ENCODE measurements at places on chromosomes 2 and 18.
A peak's percentile ranks its signal among the peaks of the same experiment; 100 is the strongest.

DNA sequence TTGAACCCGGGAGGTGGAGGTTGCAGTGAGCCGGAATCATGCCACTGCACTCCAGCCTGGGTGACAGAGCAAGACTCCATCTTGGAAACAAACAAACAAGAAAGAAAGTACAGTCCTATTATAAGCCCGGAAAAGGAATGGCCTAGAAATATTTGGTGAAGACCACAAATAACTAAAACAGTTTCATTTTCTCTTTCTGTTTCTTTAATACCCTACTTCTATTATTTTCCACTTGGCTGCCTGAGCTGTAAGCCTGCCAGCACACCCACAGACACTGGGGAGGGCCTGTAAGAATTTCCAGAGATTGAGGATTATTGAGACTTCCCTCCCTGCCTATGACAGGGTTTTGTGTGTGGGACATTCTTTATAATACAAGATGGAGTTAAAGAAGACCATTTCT lies 188.0 kb upstream of the DCC start:
- no peak for DNase-seq

DNA sequence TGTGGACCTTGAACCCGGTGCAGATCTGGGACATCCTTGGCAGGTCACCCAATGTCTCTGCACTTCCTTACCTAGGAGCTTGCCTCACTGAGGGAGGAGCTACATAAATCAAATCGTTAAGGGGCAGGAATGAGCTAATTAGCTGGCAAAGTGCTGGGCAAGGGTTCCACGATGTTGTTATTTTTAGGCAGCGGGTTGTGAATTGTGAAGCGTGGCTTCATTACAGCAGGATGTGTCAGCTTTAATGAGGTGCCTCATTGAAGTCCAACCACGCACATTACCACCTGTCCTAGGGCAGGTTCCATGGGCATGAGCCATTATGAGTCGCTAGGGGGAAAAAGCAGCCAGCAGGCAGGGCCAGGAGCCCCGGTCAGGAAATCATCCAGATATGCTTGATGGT lies 127.0 kb upstream of the AGAP1 start:
- DNase-seq = no peak

- DNase-seq = no peak
Observed at GRCh38 chr2:167331636-167332232, 443.5 kb downstream of the XIRP2 start.

DNA sequence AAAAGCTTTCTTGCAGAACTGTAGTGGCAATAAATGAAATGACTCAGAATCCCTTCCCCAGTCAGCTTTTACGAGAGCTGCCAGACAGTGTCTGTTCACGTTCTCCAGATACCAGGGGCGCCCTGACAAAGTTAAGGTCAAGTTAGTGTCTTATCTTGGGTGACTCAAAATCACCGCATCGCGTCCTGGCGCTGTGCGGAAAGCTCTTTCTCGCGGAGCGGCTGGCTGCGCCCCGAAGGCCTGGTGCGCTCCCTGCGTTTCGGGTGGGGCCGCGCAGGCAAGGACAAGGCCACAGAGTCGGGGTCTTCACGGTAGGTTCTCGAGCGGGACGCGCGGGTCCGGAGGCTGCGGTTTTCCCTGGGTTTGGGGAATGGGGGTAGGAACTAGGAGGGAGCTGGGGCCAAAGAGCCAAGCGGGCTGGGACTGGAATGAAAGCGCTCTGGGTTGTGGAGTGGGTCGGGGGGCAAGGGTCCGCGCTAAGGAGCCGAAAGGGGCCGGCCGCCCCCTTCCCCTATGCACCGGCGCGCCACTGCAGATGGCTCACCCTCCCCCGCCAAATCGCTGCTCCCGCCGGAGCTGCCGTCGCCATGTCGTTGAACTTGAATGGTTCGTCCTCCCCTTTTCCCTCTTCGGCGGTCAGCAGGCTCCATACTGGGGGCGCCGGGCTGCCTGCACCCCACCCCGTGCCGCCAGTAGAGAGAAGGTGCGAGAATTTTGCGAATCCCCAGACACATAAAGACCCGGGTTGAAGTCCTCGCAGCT lies 2.6 kb upstream of the HOXD11 start:
- DNase-seq = no peak

DNA sequence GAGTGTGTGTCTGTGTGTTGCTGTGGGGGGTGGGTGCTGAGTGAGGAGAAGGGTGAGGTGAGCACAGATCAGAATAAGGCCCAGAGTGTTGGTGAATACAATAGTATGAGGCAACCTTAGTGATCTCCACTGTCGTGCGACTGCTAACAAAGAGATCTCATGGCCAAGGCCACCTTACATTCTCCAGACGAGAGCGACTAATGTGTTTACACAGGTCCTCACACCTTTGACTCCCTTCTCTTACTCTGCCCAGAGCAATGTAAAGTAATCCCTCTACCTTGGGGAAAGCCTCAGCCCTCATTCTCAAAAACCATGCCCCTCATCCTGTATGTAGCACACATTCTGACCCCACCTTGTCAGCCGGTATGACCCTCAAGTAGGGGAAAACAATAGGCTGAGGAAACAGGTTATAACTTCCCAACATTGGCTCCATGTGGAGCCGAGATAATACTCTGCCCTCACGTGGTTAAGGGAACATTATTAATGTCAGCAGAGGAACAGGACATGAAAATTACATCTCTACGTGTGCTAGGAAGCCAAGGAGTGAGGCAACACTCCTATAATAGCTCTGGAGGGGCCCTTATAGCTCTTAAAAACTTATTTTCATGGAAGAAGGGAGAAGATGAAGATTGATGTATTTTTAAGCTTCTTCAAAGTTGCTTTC lies 323.0 kb upstream of the NT5C1B start:
- DNase-seq = no peak

DNA sequence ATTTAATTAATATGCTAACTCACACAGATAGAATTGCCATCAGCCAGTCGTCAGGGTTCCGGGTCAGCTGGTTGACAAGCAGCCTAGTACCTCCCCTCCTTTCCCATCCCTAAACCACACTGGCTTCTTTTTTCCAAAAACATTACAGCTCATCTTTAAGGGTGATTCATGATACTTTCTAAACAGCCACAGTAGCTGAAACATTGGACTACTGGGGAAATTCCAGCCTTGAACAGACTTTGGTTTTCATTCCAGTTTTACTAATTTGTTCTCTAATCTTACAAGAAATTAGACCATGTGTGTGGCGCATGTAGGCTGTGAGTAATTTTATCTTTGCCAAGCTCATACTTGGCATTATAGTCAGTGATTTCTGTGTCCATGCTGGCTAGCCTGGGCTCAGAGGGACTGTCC lies 110.8 kb downstream of the FMNL2 start:
- DNase-seq = no peak

DNA sequence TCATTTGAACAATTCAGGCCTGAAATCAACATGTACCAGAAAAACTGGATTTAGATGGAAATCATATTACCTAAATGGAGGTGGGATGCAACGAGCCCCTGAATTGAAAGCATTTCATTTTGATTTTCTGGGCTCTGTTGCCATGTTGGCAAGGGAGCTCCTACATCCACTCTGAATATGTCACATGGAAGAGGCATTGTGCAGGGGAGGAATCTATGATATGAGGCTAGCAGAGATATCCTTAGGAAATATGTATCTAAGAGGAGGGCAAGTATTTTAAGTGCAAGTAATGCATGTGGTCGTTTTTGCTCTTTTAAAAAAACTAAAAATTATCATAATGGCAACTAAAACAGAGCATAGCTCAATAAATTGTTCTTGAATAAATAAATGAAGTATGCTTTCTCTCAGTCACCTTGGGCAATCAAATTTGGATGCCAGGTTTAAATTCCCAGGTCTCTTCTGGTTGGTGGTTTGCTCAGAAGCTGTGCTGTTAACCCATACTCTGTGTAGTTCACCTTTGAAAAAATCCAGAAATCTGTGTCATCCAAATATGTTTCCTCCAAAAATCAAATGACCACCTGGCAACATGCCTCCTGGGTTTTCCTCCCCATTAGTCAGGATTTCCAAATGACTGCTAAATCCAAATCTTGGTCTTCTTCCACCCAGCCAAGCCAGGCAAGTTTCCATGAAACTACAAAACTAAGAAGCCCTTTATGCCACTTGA lies 6.5 kb upstream of the LGALSL start:
- DNase-seq = no peak

DNA sequence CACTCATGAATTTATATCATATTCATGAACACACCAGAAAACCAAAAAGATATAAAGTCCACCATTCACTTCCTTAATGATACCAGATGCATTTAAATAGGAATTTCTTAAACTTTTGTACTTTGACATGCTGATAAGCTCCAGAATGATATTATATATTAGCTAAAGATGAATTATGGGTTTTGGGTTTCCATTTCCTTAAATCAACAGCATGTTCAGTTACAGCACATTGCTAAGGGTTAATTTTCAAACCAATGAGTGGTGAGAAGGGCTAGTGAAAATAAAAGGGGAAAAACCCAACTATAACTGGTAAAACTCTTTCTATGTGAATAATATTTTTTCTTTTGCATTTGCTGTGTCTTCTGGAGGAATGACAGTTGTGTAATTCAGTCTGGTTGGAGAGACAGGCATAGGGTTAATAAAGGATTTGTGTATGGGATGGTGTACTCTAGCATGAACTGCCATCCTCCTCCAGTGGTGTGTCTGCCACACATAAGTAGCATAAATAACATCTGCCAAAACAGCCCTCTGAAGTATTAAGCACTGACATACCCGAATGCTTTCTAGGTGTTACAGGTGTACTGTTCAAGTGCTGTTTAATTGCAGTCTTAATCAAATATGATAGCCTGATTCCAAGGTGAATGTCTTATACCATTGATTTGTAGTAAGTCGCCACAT lies 19.3 kb upstream of the CPS1 start:
- DNase-seq = no peak

DNA sequence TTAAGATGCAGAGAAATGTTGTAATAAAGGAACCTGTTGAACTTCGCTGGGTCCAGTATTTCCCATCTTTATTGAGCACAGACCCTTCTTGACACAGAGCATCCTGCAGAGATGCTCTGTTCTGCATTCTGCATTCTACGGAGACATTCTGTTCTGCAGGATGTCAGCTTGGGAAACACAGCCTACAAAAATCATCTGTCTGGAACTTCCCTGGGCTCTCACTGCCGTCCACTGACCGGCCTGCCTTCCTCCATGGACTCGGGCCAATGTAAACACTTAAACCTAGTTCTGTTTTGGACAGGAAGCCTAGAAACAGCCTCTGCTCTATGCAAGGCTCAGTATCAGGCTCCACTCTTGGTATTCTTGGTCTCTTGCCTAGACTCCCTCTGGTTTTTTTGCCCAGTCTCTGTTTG lies 90.0 kb upstream of the PPP1CB start:
- DNase-seq = no peak

DNA sequence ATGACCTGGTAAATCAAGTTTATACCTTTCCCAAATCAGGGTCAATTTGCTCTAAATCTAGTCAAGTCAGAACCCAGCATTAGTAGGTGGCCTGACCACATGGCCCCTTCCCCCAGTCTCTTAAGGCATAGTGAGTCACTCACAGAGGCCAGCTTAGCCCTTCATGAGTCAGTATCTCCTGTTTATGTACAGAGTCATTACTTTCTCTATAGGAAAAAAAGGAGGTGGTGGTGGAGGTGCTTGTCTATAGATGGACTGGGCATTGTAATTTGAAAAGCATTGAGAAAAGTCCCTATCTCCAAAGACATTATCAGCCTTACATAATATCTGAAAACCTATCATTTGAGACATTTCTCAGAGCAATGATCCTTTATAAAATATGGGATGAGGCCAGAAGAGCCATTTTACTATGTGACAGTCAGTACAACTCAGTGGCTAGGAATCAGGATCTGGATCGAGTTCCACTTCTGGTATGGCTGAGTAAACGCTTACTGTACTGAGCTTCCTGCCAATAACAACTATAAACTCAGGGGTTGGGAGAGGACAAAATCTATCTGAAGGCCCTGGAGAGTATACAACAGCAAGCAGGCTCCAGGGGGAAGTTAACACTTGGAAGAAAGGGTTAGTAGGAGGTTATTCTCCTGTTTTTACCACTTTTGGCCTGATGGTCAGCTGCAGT lies 22.5 kb upstream of the SIGLEC15 start:
- DNase-seq = peak; percentile 24

All from stimulated activated naive CD8-positive, alpha-beta T cell treated with anti-CD3 and anti-CD28 coated beads, Interleukin-15, Interleukin-2, amounts not matched to agents 100 U/mL and 50 U/mL, for 24 hours (primary cell).